ENCODE measurements at places on chromosomes 13 and 19.
A peak's percentile ranks its signal among the peaks of the same experiment; 100 is the strongest.

DNA sequence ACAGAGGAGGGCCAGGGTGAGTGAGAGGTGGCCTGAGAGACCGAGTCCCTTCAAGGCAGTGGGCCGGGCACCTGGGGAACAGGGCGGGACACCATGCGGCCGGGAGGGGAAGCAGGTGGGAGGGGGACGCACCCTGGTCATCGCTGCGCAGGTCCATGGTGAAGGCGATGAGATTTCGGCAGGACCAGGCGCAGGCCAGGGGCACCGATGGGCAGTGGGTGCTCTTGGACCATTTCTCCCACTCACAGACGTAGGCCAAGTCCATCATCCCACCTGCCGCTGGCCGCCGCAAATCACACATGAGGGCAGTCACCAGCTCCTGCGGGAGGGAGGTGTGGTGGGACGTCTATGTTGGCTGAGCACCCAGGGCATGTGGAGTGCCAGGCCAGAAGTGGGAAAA is 2.2 kb downstream of the MED16 start:
- no peak for DNase-seq

GRCh38 chr13:106090001-106090400 is 445.5 kb downstream of the EFNB2 start:
- no peak for DNase-seq

DNA sequence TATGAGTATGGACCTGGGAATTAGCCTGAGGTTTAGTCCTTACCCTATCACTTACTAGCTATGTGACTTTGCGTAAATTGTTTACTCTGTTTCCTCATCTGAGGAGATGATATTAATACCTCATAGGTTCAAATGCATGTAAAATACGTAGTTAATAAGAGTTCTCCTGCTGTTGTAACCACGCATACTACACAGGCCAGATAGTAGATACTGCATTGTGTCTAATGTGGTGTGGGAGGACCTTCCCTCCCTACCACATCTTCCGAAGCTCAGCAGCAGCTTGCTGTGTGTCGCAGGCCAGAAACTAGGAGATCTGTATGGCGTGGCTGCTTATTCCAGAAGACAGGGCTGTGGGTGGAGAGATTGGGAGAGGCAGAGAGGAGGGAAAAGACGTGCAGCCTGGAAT is 23.0 kb downstream of the GTF2F2 start:
- DNase-seq = no peak

DNA sequence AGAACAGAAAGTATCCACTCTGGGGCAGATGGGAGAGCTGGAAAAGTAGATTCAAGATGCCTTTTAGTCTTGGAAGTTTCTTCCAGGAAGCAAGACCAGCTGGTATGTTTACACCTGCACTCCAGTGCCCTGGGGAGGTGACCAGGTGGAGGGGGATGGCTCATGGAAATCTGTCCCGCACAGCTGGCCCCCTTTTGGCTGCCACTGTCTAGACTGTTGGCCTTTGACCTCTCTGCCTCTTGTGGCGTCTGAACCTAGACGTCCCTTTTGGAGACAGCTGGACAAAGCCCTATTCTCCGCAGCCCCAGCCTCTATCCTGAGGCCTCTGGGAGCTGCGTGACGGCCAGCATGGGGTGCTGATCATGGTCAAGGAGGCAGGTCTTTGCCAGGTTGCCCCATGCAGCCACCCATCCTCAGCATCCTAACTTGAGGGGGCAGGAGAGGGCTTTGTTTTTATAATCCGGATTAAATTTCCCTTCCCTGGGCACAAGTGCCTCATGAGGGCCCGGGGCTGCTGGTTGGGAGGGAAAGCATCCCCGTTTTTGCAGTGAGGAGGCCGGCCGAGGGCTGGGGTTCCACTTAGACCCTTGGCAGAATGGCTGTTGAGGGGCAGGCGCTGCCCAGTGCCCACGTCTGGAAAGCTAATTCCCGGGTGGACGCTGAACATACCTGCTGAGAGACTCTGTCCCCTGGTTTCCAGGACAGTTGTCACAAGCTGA is 17.3 kb upstream of the GDF15 start:
- DNase-seq = no peak

DNA sequence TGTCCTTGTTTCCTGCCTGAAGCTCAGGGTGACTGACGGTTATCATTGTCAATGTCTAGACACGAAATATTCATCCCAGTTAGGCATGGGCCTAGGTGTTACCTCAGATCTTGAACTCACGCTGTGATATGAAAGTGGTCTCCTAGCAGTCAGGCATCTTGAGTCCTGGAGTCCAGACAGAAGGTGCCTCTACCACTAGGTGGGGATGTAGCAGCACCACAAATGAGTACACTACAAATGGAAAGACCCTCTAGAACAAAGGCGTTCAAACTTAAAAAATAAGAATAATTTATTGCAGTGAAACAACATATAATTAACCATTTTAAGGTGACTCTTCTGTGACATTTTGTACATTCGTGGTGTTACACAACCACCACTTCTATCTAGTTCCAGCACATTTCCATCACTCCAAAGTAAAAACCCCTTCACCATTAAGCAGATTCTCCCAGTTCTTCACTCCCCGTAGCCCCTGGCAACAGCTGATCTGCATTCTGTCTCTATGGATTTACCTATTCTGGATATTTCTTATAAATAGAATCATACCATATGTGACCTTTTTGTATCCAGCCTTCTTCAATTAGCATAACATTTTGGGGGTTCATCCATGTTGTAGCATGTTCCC is 11.9 kb upstream of the FRY start:
- no peak for DNase-seq

DNA sequence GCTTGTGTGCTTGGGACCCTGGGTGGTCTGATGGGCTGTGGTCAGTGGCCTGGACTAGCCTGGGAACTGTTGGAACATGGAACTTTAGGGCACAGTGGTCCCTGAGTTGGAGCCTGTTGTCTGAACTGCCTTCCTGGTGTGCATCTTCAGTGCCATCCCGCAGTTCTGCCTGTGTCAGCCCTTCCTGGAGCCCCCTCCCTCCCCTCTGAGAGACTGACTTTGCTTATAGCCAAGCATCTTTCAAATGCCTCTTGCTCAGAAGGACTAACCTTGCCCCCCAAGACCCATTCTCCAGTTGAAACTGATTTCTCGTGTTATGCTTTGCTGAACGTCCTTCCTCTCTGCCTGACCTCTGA is 14.3 kb downstream of the MAU2 start:
- DNase-seq = no peak

DNA sequence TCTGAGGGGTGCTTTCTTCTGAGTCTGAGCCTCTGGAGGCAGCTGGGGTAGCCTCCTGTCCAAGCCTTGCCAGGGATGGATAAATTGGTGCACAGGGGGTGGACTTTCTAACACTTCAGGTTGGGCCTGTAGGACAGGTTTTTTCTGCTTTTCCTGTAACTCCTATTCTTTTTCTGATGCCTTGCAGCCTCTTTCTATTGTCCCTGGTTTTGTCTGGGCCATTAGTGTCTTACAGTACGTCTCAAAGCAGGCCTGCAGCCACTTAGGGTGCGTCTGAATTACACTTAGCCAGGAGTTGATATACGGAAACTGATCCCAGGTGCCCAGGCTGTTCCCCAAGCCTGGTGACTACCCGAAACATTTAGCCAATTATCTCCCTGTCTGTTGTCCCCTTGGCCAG is 213.3 kb upstream of the HTR2A start:
- DNase-seq = no peak

DNA sequence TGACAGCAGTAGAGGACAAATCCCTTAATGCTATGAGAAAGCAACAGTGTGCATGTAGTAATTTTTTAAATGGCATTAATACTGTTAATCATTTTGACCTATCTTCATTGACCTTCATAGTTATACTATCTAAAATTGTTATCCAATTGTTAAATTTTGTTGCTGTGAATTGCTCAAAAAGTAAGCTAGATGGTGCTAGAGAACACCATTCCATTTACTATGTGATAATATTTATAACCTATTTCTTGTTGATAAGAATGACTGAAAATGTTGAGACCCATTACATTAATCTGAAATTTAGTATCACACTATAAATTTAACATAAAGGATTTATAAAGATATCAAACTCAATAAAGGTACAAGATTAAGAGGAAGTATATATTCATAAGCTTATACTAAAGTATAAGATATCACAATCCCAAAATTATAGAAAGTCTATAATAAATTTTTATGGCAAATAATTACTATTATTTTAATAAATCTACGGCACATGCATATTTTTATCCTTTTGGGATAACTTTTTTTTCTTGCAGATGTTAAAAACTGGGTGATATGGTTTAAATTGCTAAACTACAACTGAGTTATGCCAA is 1573.3 kb downstream of the PCDH9 start:
- DNase-seq = no peak

- no peak for DNase-seq
Measured at GRCh38 chr13:27374126-27374613, 50.2 kb upstream of the GTF3A start.

DNA sequence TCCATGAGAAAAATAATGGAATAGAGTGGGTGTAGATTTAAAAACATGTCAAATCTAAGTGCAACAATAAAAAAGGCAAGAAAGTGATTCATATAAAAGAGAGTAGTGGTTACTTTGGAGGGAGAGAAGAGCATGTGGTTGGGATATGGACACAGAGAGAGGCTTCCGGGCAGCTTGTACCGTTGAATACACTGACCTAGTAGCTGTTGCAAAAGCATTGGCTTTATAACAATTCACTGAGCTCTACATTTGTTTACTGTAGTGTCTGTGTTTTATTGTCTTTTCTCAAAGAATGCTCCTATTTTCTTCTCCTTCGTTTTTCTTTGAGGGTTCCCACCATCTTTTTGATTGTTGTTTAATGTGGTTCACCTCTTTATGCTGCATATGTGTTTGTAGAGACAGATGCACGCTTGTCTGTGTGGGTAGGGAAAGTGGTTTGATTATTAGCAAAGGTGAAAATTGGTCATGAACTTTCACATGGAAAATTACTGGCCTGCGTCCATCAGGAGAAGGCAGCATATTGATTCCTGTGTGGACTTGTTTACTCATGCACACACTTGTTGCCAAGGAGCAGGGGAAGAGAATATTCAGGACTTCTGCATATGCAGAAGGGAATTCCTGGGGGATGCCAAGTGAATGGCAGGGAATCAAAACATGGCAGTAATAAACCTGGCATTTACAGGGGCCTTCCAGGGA is 29.9 kb upstream of the IRS2 start:
- DNase-seq = no peak

DNA sequence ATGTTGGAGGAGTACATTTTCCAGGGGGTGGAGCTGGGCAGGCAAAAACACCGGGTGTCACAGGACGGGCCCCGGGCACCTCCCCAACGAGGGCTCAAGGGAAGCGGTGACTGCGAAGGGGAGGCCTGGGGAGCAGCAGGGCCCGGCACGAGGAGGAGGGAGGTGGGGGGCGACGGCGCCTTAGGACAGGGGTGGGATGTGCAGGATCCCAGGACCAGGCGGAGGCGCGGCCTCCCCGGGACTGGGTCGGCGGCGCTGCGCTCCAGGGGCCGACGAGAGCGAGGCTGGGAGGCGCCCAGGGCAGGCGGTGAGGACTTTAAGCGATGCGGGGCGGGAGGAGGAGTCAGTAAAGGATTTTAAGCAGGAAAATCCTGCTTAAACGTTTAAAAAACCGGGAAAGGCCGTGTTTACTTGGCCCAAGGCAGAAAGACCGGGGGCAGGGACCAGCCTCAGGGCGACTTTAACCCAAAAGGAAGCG is 427 bp downstream of the ZNF160 start:
- DNase-seq = no peak

GRCh38 chr19:11505504-11506100 is at the start of gene ZNF653:
Gene ZNF653 (minus strand): TSS chr19:11505839. CDS start chr19:11505786, 53 bp downstream.
- peak; percentile 95 for DNase-seq

DNA sequence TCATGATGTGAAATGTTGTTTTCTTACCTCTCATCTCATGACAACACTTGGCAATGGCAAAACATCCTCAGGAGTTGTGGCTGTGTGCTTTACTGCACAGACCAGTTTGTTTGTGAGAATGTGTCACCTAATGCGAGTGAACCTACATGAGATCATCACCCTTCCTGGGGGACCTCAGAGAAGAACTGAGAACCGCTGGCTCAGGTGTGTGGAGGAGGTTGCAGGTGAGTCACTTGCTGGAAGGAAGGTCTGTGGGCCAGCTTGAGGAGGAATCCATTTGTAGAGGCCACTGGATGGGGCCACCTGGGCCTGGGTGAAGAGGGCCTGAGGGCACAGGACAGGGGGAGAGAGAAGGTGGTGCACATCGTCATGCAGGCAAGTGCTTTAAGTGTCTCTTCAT is 3.0 kb upstream of the CEACAM1 start:
- no peak for DNase-seq

- DNase-seq = no peak
Measured at GRCh38 chr13:112178769-112179168, 111.8 kb downstream of the SOX1 start.

DNA sequence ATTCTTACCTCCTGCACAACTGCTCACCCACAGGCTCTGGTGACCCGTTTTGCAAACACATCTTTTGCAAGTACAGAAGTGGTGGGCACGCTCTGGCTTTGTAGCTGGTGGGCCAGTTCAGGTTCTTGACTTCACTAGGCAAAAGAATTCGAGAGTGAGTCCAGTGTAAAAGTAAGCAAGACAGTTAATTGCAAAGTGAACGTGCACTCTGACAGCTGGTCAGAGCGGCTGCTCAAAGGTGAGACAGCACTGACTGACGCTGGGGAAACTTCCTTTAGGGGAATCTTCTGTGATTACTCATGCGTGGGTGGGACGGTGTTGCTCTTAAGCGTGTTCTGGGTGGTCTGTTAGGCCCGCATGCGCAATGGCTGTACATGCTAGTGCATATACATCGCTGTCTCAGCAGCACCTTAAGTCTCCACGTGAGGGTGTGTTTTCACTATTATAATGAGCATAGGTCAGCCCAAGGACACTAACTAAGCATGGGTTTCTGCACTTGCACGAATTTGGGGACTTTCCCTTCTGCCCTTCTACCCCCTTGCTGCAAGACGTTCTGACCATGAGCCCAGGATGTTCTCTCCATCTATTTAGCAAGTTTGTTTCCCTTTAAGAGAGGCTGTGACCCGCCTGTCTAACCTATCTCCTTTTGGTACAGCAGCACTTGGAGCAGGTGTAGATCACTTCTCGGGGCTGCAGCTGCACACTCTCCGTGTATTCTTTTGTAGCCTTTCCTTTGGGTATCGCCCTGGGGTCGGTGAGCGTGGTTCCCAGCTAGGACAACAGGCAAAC is 30.2 kb upstream of the CD33 start:
- no peak for DNase-seq

DNA sequence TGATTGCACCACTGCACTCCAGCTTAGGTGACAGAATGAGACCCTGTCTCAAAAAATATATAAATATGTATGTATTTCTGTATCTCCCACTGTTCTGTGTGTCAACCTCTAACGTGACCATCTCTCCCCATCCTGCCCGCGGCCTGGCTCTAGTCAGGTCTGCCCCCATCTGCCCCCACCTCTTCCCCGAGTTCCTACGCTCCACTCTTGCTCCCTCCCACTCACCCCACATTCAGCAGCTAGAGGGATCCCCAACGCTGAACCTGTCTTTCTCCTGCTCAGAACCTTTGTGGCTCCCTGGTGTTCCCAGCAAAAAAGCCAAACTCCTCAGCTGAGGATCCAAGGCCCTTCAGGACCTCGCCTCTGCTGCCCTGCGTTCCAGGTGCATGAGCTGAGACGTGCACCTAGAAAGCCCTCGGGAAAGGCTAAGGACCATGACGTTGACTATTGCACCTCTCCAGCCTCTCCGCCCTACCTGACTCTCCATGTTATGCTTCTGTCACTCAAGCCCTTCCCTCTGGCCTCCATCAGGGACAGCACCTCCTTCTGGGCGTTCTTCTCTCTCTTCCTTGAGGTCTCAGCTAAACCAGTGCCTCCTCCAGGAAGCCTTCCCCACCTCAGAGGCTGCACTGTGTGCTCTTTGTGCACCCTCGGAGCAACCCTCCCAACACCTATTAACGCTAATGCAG is 18.1 kb downstream of the AKT2 start:
- DNase-seq = peak; percentile 39
